Right hindlimb (tissue), 1 donor: ENCODE measurements at places on chromosomes 5 and 9.

GRCh38 chr5:141760193-141760592 lies 78.2 kb upstream of the ARAP3 start:
- no peak for DNase-seq

DNA sequence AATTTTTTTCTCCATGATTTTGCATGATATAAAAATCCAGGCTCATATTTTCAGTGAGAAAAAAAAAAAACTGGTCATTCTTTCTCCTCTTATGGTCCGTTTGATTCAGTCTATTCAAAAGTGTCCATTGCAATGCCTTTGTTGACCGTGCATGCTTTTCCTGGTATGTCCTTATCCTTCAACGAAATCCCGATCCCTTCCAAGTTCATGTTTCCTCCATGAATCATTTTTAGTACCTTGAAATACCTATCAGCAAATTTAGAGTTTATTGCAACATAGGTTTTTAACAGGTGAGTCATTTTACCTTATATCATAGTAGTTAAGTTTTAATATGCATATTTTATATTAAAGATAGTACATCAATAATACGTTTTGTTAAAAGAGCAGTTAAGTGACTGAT lies 773.8 kb upstream of the CHD1 start:
- DNase-seq = no peak

DNA sequence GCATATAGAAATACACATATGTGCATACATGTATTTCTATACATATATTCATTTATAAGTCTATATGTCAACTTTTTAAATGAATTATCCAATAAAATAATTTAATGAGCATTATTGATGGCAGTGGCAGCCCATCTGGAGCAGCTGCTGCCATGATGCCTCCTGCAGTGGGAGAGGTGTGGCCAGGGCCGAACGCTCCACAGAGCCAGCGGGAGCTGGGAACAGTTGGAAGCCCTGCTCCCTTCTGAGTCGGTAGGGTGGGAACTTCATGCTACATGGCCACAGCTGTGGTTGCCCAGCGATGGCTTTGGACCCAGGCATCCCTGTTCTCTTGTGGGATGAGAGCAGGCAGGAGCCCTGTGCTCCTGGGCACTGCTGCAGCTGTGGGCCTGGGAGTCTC lies 812.4 kb upstream of the CTNND2 start:
- DNase-seq = no peak

GRCh38 chr9:94081435-94081834 lies 2.8 kb upstream of the PTPDC1 start:
- DNase-seq = no peak
